Posterior vena cava (tissue), 2 donors: ENCODE measurements at places on chromosomes 7 and 10.

GRCh38 chr10:131033166-131034085 is 278.1 kb downstream of the TCERG1L start:
- no peak for DNase-seq

- DNase-seq: peak; percentile 73
Measured at GRCh38 chr10:373015-373414, 237.8 kb downstream of the ZMYND11 start.

- no peak for DNase-seq
Measured at GRCh38 chr10:68151453-68151852, 42.2 kb downstream of the MYPN start.

GRCh38 chr7:5230265-5231067 is 40.4 kb downstream of the WIPI2 start:
- peak; percentile 64 for DNase-seq

GRCh38 chr7:64945503-64946175 is 42.6 kb downstream of the ZNF273 start:
- DNase-seq: no peak
